Fibroblast of villous mesenchyme (primary cell): ENCODE measurements at places on chromosomes 6 and 20. TPM values are rescaled to one million over a fixed set of nuclear protein-coding genes. Genes with fewer than 3 reads are reported as not detected.

GRCh38 chr6:45783716-45784115, 231.9 kb downstream of the CLIC5 start:
- peak; percentile 43 for DNase-seq

The FLRT3 gene
- 2.2 and 2.6 TPM in 2 replicates for total RNA-seq

The LTA gene
- total RNA-seq: not detected in 2 replicates

GRCh38 chr6:168607272-168608112, 166.5 kb downstream of the SMOC2 start:
- no peak for DNase-seq

GRCh38 chr6:153083869-153084268, 47.2 kb downstream of the RGS17 start:
- DNase-seq: no peak

- no peak for DNase-seq
Measured at GRCh38 chr6:157513619-157514485, 132.9 kb downstream of the ZDHHC14 start.

- no peak for DNase-seq
Measured at GRCh38 chr20:16229813-16230212, 343.4 kb downstream of the KIF16B start.

The STX11 gene
- total RNA-seq: 0.97 and 2.2 TPM in 2 replicates

GRCh38 chr6:63634630-63635029, 972 bp upstream of the PHF3 start:
- no peak for DNase-seq

- peak; percentile 73 for DNase-seq
Measured at GRCh38 chr6:116073765-116074440, 13.2 kb upstream of the FRK start.

- no peak for DNase-seq
Measured at GRCh38 chr6:15317934-15318902, 72.3 kb downstream of the JARID2 start.

GRCh38 chr6:170033666-170034065, 257.2 kb downstream of the DLL1 start:
- no peak for DNase-seq

DNA sequence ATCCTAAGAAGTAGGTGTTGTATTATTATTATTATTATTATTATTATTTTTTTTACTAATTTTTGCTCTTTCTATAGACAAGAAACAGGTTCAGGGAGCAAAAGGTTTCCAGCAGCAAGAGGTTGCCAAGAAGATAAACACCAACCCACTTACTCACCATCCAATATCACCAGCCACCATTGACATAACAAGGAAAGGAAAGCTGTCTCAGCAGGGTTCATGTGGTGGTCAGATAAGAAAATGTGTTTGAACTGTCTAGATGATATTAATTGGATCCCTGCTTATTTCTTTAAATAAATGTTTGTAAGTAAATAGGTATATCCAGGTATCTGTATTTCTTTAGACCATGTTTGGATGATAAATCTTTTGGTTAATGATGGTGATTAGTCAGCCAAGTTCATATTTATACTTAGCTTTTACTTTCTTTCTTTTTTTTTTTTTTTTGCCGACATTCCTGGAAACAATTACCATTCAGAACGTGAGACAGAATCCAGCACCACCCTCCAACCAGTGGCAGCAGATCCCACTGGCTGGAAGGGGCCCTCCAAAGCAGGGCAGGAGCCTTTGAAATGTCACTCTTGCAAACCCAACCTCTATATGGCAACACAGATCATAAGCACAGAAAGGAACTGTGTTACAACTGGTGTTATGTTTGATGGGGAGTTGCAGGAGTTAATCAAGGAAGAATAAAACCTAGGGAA, 139.2 kb upstream of the ECI2 start:
- no peak for DNase-seq

The TRDN gene
- total RNA-seq: not detected in 2 replicates

The IL20RA gene
- 0.43 and 1.3 TPM in 2 replicates for total RNA-seq

DNA sequence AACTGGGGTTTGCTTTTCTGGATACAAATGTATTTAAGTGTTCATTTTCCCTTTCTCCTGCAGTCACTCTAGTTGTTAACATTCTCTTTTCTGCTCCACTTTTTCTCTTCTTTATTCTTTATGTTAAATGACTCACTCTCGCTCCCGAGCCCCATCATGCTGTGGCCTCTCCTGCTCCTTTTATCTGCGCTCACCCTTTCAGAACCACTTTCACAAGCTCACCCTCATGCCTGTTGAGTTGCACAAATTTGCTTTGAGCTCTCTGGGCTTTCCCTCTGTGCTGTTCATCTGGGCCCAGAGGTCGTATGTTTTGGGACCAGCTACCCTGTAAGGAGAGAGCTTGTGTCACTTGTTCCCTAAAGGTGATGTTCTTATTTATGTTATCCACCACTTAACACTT, 98.1 kb upstream of the ASCC3 start:
- DNase-seq: no peak

DNA sequence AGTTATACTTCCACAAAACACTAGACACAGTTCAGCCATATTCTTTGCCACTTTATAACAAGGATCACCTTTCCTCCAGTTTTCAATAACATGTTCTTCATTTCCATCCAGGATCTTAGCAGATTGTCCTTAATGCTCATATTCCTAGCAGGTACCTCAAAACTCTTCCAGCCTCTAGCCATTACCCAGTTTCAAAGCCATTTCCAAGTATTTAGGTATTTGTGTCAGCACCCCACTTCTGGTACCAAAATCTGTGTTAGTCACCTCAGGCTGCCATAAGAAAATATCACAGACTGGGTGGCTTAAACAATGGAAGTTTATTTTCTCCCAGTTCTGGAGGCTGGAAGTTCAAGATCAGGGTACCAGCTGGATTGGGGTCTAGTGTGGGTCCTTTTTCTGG, 23.2 kb upstream of the SLC22A23 start:
- DNase-seq: no peak

DNA sequence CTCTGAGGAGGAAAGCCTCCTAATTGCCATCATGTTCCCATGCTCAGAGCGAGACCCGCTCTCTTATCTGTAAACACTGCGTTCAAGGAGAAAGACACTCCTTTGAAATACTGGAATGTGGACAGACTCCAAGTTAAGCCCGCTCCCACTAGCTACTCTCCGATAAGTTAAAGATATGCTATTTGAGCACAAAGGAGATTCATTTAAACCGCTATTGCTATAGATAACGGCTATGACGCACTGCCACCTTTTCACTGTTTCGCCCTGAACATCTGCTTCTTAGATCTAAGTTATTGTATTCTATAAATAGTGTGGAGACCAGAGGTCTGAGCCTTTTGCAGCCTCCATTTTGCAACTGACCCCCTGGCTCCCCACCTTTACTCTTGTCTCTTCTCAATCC, 82.3 kb downstream of the GPX5 start:
- no peak for DNase-seq

DNA sequence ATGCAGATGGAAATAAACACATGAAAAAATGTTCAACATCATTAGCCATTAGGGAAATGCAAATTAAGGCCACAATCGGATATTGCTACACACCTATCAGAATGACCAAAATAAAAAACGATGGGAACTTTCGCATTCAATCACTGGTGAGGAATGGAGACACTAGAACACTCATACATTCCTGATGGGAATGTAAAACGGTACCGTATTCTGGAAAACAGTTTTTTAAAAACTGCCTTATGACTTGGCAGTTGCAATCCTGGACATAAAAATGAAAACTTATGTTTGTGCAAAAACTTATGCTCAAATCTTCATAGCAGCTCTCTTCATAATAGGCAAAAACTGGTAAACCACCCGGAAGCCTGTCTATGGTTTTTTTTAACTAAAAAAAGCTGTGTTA, 146.0 kb downstream of the CEBPB start:
- peak; percentile 67 for DNase-seq

The FOXS1 gene
- 1.7 and 2.9 TPM in 2 replicates for total RNA-seq

The DDO gene
- 1.9 and 3.9 TPM in 2 replicates for total RNA-seq

GRCh38 chr20:49747707-49748524, 34.2 kb upstream of the B4GALT5 start:
- DNase-seq: peak; percentile 61

DNA sequence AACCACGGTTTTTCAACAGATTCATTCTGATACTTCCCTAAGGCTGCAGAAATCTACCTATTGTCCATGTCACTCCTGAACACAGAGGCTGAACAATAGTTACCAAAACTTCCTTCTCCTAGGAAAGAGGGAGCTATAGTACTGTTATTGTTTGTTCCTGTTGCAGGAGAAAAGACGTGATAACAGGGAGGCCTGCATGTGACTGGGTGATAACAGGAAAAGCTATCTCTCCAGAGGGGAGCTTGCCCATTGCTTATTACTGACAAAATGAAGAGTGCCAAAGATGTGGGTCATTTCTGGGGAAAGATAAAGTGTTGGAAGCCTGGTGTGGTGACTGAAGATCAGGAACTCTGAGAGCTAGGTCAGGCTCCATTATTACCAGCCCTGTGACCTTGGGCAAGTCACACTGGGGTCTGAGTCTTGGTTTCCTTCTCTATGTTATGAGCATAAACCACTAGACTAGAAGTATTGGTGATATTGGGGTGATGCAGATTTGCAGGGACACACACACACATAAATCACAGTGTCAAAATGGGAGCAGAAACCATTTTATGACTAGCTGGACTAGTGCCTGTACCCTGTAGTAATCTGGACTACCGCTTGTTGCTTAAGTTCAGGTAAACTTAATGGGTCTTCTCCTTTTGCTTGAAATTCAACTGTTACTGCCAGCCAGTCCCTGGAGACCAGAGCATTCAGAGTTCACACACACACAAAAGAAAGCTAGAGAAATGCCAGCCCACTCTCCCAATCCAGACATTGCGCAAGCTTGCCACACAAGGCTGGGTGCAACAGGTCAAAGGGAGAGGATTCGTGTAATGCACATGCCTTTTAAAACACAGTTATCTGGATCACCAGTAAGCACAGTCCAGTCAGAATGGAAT, 136.0 kb upstream of the CNR1 start:
- DNase-seq: no peak

The PKHD1 gene
- under 0.01 TPM in 1 of 2 replicates, not detected in the other for total RNA-seq

- DNase-seq: no peak
Measured at GRCh38 chr6:159267165-159267564, 98.0 kb downstream of the FNDC1 start.

The VSX1 gene
- not detected in 2 replicates for total RNA-seq

- DNase-seq: no peak
Measured at GRCh38 chr6:155047523-155047922, 52.4 kb downstream of the TIAM2 start.
